ENCODE measurements at places on chromosomes 2 and 18.

DNA sequence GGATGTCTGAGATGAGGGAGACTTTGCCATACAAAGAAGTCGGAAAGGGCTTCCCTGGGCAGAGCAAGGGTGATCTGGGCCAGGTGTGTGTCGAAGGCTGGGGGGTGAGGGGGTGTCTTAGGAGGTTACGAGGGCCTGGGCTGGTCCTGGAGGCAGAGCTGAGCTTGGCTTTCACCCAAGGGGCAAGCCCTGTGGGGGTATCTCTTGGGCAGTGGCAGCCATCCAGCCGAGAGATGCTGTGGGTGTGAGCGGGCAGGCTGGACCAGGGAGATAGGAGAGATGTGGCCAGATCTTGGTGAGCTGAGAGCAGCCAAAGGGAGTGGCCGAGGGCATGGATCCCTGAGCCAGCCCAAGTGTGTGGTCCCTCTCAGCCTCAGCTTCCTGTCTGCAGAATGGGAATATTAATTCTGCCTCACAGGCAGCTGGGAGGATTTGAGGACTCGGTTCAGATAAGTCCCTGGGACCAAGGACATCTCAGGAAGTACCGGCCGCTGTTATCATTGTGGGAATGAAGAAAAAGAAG, 33.0 kb downstream of the MAL start:
- no peak for DNase-seq

DNA sequence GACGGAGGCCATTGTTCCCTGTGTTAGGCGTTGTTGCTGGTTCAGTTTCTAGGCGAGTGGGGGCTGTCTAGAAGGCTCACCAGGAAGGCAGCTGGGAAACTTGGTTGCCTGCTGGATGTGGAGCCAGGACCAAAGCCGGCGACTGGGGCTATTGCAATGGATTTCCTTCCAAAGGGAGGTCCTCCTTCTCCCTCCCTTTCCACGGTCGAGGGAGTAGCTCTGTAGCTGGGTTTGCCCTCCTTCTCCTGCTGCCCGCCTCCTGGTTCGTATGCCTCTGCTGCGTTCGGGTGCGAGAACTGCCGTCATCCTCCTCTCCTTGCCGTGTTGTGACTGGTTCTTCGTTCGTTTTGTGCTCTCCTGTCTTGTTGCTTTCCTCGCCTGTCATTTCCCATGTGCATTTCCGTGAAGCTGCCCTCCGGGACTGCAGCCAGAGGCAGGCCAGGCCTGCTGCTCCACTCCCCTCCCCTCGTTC, 203.4 kb downstream of the NEDD4L start:
- no peak for DNase-seq

- no peak for DNase-seq
Observed at GRCh38 chr2:20965221-20965620, 78.7 kb downstream of the APOB start.

GRCh38 chr2:40487602-40488001, 35.7 kb upstream of the SLC8A1 start:
- no peak for DNase-seq

- no peak for DNase-seq
Observed at GRCh38 chr2:166081131-166081632, 46.6 kb downstream of the SCN1A start.

Data from NAMALWA (cell line).